ENCODE measurements at places on chromosomes 6 and 20.
A peak's percentile ranks its signal among the peaks of the same experiment; 100 is the strongest.

- DNase-seq: no peak
These were observed 51.5 kb downstream of the PTPRT start for GRCh38 chr20:43138061-43138770.

DNA sequence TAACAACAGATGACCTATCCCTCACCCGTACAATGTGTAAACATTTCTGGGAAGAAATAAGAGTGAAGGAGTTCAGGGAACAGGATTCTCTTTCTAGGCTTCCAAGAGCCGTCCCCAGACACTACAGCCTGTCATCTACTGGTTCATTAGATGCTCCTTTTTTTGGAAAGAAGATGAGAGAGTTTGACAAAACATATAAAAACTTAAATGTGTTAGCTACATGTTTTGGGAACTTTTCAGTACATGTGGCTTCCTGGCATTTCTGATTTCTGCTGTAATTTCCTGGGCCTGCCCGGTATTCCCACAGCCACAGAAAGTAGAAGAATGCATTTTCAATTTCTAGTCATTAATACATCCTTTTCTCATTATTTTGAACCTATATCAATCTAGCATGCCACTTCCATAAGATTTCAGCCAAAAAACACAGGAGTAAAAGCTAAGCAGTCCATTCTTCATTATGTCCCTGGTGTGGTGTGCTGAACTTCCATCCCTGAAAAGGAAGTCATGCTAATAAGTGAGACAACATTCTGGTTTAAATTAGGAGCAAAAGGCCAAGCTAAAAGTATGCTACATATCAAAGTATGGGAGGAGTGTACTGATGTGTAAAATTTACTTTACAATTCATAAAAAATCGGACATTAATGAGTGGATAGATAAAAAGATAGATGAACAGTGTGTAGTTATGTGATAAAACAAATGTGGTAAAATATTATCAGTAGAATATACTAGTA, 198.2 kb downstream of the WDR27 start:
- no peak for DNase-seq

DNA sequence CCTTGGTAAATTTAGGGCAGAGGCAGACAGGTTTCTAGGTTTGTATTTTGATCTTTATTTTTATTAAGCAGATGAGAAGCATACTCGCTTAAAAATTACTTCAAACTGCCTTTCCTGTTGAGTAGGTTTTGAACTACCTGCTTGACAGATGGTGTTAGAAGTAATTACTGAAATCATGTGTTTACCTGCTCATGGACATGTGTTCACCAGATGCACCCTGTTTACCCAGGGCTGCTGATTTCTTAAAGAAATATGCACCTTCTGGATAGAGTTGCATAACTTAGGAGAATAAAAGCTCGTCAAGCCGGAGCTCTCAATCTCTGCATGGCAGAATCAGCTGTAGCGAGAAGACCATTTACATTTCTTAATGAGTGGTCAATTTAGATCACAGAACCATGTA, 165.1 kb downstream of the CDKAL1 start:
- DNase-seq: no peak

- DNase-seq: no peak
These were observed 118.9 kb downstream of the TMEM170B start for GRCh38 chr6:11656491-11656890.

GRCh38 chr20:24289737-24290481, 179.5 kb upstream of the SYNDIG1 start:
- DNase-seq: peak; percentile 23

GRCh38 chr20:56796345-56796744, 167.2 kb downstream of the TFAP2C start:
- DNase-seq: no peak

GRCh38 chr6:49264909-49265308, 198.1 kb downstream of the MMUT start:
- DNase-seq: no peak

GRCh38 chr6:44310241-44310640, 2.9 kb downstream of the AARS2 start:
- no peak for DNase-seq

DNA sequence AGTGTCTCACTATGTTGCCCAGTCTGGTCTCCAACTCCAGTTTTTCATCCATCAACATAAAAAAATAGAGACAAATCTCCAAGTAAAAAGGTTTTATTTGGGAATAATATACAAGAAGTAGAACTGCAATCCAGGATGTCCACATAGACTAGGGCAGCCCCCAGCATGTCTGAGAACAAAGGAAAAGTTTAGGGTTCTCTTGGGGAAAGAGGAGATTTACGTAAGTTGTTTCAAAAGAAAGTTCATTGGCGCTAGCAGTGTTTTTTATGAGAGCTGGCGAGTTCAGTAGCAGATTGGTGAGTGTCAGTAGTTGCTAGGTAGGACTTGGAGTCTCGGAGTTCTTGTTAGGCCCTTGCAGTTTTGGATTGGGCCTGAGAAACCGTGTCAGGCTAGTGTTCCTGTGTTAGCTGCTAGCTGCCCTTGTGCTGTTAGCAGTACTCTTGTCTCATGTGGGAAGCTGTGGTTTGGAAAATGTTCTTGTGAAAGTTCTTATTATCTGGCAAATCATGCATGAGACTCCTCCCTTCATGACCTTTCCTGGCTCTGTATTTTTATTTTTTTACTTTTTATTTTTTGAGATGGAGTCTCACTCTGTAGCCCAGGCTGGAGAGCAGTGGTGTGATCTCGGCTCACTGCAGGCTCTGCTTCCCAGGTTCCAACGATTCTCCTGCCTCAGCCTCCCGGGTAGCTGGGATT, 24.7 kb downstream of the TTLL9 start:
- DNase-seq: peak; percentile 61

- DNase-seq: peak; percentile 88
These were observed 66.8 kb upstream of the IYD start for GRCh38 chr6:150301846-150302519.

- no peak for DNase-seq
These were observed 2.4 kb downstream of the FAM135A start for GRCh38 chr6:70415660-70416059.

- no peak for DNase-seq
These were observed 51.9 kb upstream of the UBR2 start for GRCh38 chr6:42511803-42512422.

- DNase-seq: no peak
These were observed 67.4 kb upstream of the TOP1 start for GRCh38 chr20:40961176-40961575.

- no peak for DNase-seq
These were observed 187.8 kb upstream of the JAG1 start for GRCh38 chr20:10861619-10862018.

- no peak for DNase-seq
These were observed 5.6 kb upstream of the TBPL1 start for GRCh38 chr6:133947302-133947900.

GRCh38 chr6:39088331-39088730, 26.7 kb downstream of the SAYSD1 start:
- DNase-seq: peak; percentile 15

DNA sequence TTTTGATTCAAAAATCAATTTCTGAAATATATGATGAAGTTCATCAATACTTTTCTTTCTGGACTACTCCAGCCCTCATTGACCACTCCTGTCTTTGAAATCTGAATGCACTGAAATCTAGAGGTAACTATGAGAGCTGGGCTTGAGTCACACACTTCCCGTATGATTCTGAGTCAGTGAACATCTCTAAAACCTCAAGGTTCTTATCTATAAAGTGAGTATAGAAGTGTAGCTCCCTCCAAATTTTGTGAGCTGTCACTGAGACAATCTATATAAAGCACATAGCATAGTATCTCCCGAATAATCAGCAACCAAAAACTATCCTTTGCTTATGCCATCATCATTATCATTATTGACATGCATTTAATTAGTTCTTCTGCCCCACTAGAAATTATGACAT, 182.4 kb downstream of the TSHZ2 start:
- no peak for DNase-seq

DNA sequence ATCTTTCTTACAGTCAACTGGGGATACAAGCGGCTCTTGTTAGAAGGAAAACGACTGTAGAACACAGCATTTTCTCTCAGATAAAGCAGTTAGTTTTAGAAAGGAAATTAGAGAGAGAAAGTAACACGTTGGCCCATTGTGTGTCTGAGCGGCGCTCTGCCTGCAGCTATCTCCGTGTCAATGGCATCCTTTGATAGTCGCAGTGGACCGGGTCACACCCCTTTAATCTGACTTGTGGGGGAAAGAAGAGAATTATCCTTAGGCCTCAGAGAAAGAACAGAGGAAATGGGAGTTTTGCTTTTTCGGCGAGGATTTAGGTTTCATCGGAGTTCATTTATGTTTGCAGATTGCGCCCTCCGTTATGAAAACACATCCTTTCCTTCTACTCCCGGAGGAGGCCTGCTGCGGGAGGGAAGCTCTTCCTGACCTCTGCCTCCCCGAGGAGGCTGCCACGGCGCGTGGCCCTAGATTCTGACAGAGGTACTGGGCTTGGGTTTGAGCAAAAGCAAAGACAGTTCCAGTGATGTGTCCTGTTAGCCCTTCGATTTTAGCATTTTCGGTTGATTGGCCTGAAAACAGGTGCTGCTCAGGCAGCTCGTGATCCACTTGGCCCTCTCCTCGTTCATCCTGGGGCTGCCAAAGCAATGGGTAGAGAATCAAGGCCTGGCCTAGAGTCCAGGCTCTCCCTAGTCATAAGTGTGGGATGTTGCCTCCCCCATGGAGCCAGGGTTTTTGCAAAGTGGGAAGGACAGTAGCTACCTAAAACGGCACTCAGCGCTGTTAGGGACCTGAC, 74.9 kb downstream of the ZDHHC14 start:
- DNase-seq: no peak

- no peak for DNase-seq
These were observed 37.8 kb upstream of the SUMO4 start for GRCh38 chr6:149362289-149362688.

DNA sequence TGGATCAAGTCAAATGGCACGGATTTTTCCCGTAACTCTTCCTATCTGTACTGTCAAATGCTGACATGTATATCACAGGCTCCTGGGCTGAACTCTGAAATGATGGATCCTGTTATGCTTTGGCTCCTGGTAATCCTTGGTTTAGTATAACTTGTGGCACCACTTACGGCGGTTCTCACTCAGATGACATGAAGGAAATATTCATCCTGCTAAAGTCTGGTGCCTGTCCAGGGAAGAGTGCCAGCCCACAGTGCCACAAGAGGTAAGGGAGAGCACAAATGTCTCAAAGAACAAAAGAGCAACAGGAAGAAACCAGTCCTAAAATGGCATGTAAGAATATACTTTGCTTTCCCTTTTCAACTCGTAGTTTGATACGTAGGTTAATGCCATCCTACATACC, 93.1 kb upstream of the TAB2 start:
- no peak for DNase-seq

- DNase-seq: no peak
These were observed 127.1 kb upstream of the TSHZ2 start for GRCh38 chr20:52845044-52845443.

DNA sequence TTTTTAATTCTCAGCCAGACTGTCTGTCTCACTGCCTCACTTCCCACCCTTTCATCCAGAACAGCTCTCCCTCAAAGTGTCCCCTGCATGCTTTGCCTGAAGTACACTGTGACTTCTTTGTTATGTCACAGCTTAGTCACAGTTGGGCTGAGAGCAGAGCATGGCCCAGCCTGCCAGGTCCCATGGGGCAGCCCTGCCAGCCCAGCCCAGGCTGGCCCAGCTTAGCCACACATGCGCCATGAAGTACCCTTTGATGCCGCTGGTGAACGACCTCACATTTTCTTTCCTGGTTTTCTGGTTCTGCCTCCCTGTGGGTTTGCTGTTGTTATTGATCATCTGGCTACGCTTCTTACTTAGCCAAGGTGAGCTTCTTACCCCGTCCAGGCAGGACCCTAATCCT, at the start of gene ADIG:
Gene ADIG (plus strand): TSS at position 185 of the 400 bp plus-strand sequence. CDS start 54 bp downstream, at position 239.
- DNase-seq: no peak

- DNase-seq: no peak
These were observed 93.7 kb upstream of the PROKR2 start for GRCh38 chr20:5410470-5410869.

DNA sequence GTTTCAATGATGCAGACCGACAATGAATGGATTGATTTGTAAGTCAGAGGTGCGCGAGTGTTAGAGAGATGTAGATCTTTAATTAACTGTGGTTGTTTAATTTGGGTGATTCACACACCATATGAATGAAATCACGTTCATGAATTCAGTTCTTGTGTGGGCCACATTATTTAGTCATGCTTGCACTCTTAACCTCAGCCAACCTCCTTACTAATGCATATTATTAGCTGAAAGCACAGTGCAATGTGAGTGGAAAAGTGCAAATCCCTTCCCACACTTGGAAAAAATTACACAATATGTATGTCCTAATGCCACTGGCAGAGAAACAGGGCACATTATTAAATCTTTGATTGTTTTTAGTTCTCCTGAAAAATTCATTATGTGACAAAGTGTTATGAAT, 512.5 kb downstream of the BCKDHB start:
- no peak for DNase-seq

DNA sequence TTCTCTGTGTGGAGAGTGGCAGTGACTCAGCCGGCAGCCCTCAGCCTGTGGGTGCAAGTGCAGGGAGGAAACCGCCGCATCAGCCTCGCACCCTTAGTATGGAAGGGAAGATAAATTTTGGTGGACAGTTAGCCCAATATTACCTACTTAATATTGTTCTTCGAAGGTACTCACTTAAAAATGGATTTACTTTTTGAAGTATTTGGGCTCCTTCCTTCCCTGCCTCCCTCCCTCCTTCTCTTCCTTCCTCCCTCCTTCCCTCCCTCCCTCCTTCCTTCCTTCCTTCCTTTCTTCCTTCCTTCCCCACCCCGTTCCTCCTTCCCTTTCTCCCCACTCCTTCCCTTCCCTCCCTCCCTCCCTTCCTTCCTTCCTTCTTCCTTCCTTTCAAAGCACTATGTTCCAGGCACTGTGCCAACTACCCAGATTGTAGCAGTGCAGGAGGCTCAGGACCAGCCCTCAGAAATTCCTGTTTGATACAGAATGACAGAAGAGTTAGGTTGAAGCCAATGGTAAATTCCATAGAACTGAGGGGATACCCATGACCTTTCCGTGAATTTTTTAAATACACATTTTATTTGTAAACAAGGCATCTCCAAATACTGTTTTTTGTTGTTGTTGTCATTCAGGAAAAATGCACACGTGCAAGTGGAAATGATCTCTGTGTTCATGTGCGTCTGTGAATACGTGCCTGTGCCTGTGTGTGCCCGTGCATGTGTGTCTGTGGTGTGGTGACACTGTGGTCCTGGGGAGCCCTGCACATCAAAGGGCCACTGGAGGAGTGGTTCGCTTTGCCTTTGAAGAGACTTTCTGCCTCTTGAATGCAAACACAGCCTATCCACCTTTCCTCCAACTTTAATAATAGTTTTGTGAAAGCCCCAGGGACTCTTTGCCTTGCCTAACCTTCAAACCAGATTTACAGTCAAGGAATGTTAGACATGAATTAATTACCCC, 141.7 kb downstream of the EDN3 start:
- no peak for DNase-seq
